Stimulated activated CD8-positive, alpha-beta memory T cell treated with anti-CD3 and anti-CD28 coated beads, Interleukin-7, amount 100 ng/mL, for 4 hours (primary cell): ENCODE measurements at places on chromosomes 1 and 21.

GRCh38 chr1:1958071-1958541 lies 39.0 kb upstream of the TMEM52 start:
- no peak for DNase-seq

- no peak for DNase-seq
These were observed 28.9 kb downstream of the MATN1 start for GRCh38 chr1:30694280-30695175.

GRCh38 chr1:90220496-90220895 lies 225.6 kb downstream of the ZNF326 start:
- no peak for DNase-seq

DNA sequence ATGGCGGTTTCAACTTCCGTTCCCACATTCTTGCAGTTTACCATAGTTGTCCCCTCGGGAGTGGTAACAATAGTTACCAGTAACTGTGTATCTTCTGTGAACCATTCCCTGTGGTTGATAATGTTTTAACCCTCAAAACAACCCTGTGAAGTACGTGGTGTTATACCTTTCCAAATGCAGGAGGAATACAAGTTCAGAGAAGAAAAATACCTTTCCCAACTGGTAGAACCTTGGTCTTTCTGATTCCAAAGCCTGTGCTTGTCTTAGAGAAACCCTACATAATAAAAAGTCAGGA lies 789 bp downstream of the BTF3L4 start:
- DNase-seq, result no peak

DNA sequence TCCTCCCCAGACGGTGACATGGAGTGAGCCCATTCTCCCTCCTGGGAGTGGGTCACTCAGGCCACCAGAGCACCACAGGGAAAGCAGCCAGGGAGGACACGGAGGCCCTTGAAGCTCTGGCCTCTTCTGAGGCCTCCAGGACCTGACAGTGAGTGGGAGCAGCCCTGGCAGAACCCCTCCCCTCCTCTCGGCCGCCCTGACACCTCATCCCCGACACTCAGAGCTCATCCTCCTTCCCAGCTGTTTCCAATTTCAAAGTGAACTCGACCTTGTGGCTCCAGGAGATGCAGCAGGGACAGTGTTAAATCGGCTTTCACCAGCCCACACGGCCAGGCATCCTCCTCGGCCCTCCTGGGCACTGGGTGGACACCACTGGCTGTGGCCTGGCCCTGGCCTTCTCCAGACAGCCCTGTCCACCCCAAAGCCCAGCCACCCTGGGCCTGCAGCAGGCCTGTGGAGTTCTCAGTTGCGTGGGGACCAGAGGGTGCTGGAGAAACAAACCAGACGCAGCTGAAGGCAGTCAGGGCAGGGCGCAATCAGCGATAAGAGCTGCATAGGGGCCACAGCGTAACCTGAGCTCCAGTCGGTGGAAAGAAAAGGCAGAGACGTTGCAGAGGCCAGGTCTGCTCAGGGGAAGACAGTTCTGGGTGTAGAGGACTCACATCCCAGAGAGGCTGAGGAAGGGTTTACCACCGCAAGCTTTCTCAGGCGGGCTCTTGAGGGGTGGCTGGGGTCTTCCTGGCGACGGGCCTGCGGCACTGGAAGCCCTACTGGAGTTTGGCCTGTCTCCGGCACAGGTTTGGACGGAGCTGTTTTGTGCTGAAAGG lies 27.1 kb downstream of the FTCD start:
- DNase-seq, result no peak

DNA sequence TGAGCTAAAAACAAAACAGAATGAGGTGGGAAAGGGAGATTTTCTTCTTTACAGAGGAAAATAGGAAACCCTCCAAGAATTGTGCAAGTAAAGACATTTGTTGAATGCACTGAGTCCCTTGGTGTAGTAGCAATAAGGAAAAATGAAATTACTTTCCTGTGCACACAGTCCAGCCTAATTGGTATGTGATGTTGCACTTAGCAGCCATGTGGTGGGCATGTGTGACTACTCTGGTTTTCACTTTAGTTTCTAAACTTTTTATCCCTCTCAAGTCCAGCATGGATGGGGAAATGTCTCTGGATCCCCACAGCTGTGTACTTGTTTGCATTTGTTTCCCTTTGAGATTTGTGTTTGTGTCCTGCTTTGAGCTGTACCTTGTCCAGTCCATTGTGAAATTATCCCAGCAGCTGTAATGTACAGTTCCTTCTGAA lies 7.1 kb upstream of the AGO3 start:
- no peak for DNase-seq

DNA sequence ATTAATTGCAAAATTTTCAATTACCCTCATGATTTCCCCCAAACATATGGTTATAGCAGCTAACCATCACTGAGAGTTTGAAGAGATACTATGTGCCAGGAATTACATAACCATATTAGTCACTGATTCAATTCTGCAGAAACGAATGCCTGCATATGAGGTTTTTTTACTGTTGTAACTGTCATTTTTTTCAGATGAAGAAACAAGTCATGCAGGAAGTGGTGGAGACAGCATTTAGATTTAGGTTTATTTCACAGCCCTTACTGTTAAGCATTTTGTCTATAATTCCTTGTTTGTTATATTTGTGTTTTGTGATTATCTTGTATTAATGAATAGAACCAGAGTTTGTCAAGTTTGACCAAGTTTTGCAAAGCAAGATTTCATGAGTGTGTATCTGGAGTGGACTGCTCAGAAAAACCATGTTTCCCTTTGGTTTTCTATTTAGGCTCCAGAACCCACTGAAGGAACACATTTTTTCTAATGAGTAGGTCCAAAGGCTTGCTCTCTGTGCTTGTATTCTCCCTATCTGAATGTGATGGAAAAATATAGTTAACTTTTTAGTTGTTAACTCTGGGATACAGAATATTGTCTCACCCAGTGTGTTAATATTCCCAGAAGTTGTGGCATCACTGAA lies 308.5 kb upstream of the ADAMTS5 start:
- DNase-seq, result no peak

DNA sequence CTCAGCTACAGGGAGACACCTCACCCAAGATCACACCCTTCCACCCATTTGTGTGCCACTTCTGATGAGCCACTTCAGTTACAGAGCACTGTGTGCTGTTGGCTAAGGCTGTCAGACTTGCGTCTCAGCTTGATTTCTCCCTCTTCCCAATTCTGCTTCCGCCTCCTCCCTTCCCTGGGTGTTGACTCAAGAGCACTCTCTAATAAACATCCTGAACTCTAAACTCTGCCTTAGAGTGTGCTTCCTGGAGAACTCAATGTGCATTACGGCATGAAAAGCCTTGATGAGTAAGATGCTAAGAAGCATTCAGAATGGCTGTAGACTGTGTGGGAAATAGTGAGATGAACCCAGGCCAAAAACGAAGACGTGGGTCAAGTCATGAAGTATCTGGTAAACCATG lies 54.9 kb upstream of the S1PR1 start:
- DNase-seq, result no peak

DNA sequence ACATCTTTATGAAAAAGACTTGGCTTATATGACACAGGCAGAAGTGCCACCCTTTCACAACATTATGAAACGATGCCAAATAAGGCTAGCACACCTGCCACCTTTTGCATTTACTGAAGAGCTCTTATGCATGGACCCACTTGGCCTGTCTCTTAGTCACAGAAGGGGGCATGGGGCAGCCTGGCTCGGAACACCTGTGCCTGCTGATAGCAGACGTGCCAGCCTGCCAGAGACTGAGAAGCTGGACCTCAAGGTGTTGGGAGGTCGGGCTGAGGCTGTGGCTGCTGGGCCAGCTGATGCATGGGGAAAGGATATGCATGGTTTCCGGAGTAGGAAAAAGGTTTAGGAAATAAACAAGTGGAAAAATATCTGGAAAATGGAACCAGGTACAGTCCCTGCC lies 21.5 kb downstream of the RCAN1 start:
- no peak for DNase-seq

DNA sequence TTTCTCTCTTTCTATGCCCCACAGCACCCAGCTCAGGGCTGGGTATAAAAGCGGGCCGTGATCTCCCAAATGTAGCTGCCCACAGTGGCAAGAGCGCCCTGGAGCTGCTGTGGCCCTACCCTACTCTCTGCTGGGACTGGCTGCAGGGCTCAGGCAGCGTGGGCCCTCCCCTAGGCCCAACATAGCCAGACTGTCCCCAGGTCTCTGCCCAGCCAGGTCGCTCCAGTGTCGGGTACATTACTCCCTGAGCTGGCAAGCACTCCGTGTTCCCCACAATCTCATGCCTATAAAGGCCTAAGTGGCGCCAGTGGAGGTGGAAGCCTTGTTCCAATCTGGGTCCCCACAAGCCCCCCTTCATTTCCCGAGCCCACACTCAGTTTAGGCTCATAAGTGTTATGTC lies 66.2 kb downstream of the GLIS1 start:
- DNase-seq, result no peak

DNA sequence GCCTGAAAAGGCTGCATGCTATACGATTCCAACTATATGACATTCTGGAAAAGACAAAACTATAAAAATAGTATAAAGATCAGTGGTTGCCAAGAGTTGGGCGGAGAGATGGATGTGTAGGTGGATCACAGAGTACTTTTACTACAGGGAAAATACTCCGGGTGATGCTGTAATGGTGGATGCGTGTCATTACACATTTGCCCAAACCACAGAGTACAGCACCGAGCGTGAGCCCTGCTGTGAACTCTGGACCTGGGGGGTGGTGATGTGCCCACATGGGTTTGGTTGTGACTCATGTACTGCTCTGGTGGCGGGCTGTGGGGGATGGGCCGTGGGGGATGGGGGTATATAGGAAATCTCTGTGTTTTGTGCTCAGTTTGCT lies 162.7 kb upstream of the COL6A1 start:
- DNase-seq, result peak; percentile 71

DNA sequence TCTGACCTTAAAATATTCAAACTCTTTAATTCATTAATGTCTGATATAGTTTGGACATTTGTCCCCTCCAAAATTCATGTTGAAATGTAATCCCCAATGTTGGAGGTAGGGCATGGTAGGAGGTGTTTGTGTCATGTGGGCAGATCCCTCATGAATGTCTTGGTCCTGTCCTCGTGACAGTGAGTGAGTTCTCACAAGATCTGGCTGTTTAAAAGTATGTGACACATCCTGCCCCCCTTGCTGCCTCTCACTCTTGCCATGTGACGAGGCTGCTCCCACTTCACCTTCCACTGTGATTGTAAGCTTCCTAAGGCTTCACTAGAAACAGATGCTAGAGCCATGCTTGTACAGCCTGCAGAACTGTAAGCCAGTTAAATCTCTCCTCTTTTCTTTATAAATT lies 21.3 kb upstream of the FBXO28 start:
- no peak for DNase-seq

GRCh38 chr1:95003433-95003738 lies 69.4 kb downstream of the ALG14 start:
- DNase-seq, result no peak

DNA sequence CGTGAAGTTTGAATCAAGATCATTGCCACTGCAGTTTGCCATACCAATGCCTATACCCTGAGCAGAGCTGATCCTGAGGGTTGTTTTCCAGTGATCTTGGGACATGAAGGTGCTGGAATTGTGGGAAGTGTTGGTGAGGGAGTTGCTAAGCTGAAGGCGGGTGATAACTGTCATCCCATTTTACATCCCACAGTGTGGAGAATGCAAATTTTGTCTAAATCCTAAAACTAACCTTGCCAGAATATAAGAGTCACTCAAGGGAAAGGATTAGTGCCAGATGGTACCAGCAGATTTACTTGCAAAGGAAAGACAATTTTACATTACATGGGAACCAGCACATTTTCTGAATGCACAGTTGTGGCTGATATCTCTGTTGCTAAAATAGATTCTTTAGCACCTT lies 78.6 kb downstream of the FMN2 start:
- DNase-seq, result no peak

DNA sequence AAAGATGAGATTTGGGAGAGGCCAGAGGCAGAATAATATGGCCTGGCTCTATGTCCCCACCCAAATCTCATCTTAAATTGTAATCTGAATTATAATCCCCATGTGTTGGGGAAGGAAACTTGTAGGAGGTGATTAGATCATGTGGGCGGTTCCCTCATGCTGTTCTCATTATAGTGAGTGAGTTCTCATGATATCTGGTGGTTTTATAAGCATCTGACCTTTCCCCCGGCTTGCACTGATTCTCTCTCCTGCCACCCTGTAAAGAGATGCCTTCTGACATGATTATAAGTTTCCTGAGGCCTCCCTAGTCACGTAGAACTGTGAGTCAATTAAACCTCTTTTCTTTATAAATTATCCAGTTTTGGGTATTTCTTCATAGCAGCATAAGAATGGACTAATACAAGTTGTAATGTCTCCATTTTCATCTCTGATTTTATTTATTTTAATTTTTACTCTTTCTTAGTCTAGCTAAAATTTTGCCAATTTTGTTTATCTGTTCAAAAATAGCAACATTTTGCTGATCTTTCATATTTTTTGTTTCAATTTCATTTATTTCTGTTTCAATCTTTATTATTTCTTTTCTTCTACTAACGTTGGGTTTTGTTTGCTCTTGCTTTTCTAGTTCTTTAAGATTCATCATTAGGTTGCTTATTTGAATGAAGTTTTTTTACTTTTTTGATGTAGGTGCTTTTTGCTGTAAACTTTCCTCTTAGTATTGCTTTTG lies 67.0 kb upstream of the ZRANB2 start:
- no peak for DNase-seq
